ENCODE measurements at places on chromosomes 2 and 18.
A peak's percentile ranks its signal among the peaks of the same experiment; 100 is the strongest.

- no peak for DNase-seq
Observed at GRCh38 chr2:64941801-64942200, 47.4 kb upstream of the SLC1A4 start.

GRCh38 chr2:127405255-127405610, 13.0 kb upstream of the PROC start:
- no peak for DNase-seq

DNA sequence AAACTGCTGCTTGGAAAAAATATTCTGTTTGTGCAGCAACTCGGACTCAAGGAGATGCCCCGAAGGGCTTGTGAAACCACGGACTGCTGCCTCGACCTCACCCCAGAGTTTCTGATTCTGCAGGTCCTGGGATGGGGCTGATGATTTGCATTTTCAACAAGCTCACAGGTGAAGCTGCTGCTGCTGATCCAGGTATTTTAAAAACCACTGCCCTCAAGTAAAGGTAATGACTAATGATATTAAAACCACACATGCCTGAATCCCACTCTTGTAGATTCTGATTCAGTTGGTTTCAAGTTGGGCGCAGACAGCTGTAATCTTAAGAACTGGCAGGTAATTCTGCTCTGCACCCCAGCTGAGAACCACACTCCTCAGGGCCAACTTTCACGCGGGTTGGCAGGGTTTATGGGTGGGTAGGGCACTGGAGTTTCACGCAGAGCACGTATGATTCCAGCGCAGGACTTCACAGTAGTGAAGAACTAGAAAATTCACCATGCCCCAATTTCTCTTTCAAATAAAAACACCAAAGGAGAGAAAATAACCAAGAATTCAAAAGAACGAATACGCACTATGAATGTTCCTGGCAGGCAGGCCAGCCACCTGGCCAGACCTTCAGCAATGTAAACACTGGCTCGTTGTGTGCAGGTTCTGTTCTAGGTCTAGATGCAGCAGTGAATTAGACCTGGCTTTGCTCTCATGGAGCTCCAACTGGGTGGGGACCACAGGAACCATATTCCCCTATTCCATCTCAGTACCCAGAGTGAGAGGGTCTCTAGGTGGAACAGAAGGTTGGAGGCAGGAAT, 74.6 kb upstream of the ZFP36L2 start:
- DNase-seq, result no peak

DNA sequence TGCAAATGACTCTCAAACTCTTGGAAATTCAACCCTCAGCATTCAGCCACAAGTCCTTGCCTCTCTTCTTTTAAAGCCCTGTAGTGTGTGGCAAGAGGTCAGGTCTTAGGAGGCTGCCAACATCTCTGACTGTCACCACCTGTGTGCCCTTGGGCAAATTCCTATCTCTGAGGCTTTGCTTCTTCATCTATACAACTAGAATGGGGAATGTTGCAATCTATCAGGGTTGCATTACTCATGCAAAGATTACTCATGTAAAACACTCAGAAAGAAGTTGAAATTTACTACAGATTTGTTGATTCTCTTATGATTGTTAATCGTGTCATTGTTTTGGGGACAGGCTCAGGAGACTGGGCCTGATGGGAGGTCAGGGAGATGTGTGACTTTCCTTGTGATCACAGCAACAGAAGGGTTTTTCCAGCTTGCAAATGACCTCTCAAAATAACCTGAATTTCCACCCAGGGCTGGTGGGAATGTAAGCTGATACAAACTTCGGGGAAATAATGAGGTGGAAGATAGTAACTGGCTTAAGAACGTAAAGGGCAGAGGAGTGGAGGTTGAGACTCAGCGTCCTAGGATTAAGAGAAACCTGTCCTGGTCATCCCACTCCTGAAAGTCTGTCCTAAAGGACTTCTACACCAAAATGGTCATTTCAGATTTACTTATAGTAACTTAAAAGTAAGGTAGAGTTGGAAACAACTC, 32.1 kb upstream of the SIGLEC15 start:
- peak; percentile 88 for DNase-seq

GRCh38 chr2:212953170-212953920, 198.1 kb downstream of the IKZF2 start:
- no peak for DNase-seq

- no peak for DNase-seq
Observed at GRCh38 chr2:59986511-59986910, 566.9 kb downstream of the BCL11A start.

DNA sequence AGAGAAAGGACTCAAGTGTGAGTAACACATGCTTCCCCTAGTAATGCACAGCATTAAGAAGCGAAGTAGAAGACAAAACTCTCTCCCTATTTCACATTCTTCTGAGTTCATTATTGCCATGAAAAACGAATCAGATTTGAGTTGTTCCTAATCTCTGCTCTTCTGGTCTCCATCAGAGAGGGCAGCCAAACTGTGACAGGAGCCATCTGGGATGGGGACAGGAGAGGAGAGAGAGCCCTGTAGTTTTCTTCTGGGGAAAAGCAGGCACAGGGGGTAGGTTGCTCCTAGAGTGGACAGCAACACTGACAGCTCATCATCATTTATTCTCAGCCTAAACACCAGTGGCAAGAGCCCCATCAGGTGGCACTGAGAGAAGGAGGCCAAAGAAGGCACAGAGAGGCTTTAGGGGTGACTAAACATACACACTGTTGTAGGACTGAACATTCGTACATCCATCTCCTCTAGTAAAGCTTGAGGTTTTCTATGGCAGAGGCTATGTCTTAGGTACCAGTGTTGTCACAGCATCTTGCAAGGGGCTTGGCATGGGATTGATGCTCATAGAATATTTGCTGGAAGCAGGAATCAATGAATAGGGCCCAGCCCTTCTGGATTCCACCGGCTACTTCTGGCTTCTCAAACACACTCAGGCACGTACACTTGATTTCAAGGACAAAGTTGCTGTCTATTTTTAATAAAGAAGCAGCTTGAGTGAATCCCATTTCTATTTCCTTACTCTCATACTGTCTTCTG, 33.1 kb downstream of the SLC8A1 start:
- DNase-seq, result no peak

DNA sequence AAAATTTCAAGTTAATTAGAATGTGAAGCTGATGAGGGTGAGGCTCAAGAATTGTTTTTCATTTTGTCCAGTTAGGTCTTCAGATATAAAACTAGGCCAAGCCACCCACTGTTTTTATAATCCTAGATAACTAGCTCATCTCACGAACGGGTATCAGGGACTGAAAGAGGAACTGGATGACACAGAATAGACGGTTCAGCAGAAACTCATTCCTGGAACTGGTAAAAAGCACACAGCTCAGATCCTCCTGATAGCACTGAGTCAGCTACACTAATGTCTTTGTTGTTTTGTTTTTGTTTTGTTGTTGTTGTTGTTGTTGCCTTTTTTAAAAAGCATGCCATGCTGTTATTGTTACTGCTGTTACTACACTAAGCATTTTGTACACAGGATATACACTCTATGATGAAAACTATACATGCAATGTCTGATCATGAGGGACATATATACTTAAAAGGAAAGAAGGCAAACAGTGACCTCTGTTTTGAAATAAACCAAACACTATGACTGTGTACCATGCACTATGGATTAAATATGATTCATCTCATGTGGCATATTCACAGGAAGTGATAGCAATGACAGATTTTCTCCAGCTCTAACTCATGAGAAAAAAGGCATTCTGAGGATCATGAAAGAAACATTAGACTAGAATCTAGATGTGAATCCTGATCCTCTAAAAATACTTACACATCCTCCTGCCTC, 437.6 kb downstream of the NCKAP5 start:
- no peak for DNase-seq

DNA sequence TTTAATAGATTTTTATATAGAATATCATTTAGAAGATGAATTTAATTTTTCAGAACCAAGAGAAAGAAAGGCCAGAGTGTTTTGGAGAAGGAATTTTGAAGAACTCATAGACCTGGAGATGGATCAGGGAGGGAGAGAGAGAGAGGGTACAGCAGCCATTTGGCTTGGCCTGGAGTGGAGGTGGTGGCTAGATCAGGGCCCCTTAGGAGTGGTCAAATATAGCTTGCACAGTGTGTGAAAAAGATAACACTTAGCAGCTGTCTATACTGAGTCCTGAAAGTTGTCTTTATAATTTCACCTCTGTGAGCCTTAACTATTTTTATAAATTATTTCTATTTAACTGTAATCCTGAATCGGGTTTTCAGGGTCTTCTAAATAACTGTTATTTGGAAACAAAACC, 38.8 kb upstream of the ACYP2 start:
- DNase-seq, result no peak

DNA sequence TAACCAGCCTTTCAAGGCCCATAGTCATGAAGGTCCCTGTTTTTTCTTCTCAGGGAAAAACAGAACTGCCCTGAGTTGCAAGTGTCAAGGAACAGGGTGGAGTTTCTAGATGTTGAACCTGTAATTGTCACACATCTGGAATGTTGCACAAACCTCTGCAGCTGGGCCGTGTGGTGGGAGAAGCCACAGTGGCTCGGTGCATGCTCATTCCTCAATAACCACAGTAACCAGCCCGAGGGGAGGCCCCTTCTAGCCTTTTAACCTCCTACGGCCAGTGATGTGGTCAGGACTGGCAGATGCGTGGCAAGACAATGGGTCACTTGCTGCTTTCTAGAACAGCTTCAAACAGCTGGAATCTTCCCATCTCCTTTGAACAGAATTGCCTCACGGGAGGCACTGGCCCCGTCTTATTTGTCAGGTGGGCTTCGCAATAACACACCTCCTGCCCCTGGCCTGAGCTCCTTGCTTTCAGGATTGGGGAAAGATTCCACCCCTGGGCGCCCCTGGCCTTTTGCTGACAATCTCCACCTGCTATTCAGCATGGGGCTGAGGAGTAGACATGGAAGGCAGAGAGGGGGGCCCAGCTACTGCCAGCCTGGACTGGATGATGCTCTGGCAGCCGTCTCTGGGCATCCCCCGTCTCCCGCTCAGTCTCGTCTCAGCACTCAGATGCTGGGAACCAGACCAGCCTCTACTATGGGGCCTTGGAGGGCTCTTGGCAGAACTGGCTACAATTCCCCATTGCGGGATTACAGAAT, 102.9 kb downstream of the KLHL29 start:
- peak; percentile 62 for DNase-seq

Data from fibroblast of upper back skin (primary cell).